ENCODE measurements at places on chromosomes 1 and 21.

GRCh38 chr1:69126796-69127195, 440.9 kb upstream of the LRRC7 start:
- no peak for DNase-seq

DNA sequence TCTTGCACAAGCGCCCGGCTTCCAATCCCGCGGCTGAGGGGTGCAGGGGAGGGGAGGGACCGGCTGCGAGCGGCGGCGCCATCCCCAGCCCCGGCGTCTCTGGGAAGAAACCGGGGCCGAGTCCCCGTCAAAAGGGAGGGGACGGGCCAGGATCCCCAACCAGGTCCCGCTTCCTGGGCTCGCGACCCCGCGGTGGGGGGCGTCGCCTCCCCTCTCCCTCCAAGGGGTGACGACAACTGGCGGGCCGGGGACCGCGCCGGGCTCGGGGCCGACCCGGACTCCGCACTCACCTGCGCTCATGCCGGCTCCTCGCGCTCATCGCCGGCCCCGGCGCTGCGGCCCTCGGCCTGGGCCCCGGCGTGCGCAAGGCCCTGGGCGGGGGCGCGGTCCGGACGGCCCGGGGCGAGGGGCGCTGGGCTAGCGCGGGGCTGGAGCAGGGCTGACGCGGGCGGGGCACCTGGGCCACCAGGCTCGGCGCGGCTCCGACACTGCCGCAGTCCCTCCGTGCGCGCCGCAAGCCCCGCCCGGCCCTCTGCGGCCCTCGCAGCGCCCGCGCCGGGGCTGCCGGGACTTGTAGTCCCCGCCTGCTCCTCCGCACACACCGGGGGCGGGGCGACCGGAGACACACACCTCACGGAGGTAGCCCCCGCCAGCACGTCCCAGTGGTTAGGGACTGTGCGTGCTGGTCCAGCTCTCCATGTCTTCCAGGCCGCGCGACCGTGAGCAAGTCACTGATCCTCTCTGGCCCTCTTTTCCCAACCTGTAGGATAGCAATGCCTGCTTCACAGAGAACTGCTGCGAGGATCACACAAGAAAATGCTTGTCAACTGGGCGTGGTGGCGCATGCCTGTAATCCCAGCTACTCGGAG, at the start of gene ATP13A2:
Gene ATP13A2, minus strand, starts transcription at position 490 of the 869 bp plus-strand sequence. Its CDS starts 190 bp downstream, at position 300.
- peak; percentile 33 for DNase-seq

DNA sequence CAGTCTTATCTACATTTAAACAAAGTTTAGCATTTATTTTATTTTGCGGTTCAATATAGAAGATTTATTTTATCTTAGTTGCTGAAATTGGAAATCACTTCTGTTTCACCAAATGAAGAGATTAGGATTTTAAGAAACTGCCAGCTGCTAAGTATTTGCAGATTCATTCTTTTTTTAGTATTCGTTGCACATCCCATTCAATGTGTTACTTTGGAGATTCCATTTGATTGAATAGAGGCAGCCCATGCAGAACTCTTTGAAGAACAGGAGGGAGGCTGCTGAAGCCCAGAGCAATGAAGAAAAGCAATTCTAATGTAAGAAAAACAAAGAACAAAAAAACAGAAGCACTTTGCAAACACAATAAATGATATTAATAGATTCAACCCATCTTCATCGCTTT, 38.6 kb upstream of the IL12RB2 start:
- DNase-seq: no peak

- no peak for DNase-seq
These were observed 143.7 kb downstream of the DNM3 start for GRCh38 chr1:171984850-171985485.

GRCh38 chr1:201354901-201355295, 22.6 kb downstream of the TNNT2 start:
- no peak for DNase-seq

GRCh38 chr1:2528966-2529783, 888 bp downstream of the HES5 start:
- DNase-seq: no peak

DNA sequence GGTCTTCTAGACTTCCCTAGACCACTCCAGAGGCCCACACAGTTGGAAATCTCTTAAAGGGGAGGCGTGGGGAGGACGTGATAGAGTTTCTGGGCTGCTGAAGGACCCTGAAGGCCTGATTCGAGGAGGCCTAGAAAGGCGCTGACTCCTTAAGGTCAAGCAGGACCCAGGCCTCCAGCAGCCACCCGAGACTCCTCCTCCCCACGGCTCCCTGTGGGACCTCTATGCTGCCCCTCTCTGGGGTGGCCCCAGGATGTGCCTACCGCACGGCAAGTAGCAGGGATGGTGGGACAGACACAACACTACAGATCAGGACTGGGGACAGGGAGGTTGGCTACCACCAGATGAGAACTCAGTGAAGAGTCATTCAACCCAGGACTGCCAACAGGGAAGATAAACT, 77.5 kb downstream of the GLIS1 start:
- no peak for DNase-seq

All from ascending aorta (tissue), 2 donors.